ENCODE measurements at places on chromosomes 4 and X. TPM values are rescaled to one million over a fixed set of nuclear protein-coding genes. Genes with fewer than 3 reads are reported as not detected.

DNA sequence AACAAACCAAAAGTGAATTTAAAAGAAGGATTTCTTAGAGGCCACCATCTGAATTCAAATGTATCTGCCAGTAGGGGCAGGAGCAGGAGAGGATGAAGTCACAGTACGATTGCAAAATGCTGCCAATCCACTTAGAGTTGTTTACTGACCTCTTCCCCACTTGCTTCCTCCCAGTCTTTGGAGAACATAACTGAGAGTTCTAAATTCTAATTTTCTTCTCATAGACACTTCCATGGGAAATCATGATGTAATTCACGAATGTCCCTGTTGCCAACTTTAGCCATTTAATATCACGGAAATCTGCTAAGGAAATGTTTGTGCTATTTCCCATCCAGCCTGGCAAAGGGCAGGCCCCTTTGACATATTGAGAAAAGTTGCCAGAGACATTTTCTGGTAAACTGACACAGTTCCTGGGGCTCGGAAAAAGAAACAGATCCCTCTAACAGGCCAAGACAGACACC lies 33.6 kb upstream of the NOCT start:
- DNase-seq: no peak

DNA sequence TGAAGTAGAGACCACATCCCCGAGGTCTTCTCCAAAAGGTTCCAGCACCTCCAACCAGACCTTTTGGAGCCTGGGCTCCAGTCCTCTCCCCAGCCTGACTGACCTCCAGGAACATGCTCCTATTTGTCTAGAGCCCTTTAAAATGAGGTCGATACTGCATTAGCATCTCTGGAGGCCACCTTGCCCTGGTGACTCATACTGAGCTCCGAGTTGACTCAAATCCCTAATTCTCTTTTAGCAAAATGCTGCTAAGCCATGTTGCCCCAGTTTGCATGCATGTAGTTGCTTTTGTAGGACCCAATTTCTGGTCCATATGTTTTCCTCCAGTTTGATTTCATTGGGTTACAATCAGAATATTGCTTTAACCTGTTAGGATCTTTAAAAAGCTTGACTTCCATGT lies 43.5 kb upstream of the CITED1 start:
- DNase-seq: no peak

GRCh38 chrX:69070949-69071650 lies 94.2 kb downstream of the PJA1 start:
- no peak for DNase-seq

GRCh38 chr4:85772470-85772869 lies 297.5 kb downstream of the ARHGAP24 start:
- DNase-seq: no peak

Gene PHKA1
- 15.3 TPM for total RNA-seq

- no peak for DNase-seq
These were observed 224.0 kb upstream of the LNX1 start for GRCh38 chr4:53815281-53815680.
